ENCODE measurements at places on chromosomes 6 and 20.

DNA sequence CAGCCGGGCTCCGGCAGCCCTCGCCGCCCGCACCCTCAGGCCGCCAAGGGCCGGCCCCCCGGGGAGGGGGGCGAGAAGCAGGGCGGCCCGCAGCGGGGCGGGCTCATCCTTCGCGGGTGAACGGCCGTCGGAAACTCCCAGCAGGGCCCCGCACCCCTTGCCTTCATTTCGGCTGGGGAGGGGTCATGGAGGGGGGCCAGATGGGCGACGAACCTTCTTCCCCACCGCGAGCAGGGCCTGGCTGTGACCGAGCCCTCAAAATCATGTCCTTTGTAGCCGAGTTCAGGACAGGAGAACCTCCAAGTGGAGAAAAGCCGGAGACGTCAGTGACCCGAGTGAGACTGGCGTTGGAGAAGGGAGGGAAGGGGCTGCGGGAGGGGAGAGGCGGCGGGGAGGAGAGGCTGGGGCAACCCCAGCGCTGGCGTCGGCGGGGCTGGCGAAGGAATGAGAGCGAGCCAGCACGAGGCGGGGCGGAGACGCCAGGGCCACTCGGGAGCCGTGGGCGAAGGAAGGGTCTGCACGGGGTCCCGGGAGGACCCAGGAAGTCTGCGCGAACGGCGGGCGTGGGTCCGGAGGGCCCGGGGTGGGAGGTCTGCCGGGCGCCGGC lies 571 bp upstream of the FOXC1 start:
- DNase-seq = no peak

DNA sequence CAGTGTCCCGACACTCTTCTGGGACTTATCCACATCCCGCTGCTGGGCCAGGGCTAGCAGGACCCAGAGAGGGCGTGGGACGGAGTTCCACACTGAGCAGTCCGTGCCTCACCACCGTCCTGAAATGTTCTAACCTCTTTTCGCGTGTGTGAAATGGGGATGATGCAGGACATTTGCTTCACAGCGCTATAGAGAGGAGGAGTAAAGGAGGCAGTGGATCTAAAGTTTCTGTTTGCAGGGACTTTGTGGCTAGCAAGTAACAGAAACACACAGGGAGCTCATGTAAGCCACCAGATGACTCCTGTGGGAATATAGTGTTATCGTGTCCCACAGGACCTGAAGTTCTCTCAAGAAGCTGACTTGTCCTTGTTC lies 634 bp downstream of the ITPA start:
- DNase-seq = no peak

GRCh38 chr20:62025832-62026563 lies 39.7 kb downstream of the TAF4 start:
- peak; percentile 22 for DNase-seq

- no peak for DNase-seq
Measured at GRCh38 chr6:41584205-41584604, 38.0 kb downstream of the FOXP4 start.

GRCh38 chr20:35131934-35132333 lies 15.2 kb downstream of the EDEM2 start:
- no peak for DNase-seq

GRCh38 chr6:41584668-41585205 lies 38.6 kb downstream of the FOXP4 start:
- DNase-seq = no peak

DNA sequence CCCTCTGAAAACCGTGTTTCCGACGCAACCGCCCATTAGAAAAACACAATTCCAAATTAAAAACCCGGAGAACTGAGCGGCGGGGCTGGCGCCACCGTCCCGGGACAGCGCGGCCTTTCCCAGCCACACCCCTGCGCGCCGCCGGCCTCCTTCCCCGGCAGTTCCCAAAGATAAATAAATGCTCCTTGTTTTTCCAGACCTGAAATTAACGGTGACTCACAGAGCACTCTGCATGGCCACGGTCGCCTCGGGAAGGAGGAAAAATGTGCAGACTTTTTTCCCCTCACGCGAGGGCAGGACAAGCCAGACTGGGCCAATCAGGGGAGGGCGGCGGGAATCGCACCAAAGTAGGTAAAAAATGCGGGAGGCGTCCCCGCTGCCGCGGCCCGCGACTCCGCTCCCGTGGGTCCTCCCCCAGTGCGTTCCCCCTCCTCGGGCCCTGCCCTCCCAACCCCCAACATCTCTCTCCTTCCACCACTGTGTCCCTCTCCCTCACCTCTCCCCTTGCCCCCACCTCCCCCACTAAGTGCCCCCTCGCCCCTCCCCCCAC lies 828 bp upstream of the DSTN start:
- peak; percentile 98 for DNase-seq

DNA sequence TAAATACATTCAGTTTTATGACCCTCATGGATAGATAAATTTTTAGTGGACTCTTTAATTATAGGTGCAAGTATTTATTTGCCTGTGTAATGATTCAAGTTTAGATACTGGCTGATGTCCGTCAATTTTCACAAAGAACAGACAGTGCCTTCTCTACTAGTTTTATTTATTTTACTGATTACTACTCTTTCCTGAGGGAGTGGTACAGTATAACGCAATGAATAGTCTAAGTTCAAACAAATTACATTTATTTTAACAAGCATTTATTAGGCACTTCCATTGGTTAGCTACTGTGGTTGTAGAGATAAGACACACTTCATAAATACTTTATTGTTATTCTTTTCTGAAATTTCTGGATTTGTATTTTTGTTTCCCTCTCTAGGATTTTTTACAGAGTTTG lies 74.3 kb downstream of the ADGRG6 start:
- no peak for DNase-seq

GRCh38 chr6:154352898-154353585 lies 3.6 kb downstream of the IPCEF1 start:
- DNase-seq = no peak

DNA sequence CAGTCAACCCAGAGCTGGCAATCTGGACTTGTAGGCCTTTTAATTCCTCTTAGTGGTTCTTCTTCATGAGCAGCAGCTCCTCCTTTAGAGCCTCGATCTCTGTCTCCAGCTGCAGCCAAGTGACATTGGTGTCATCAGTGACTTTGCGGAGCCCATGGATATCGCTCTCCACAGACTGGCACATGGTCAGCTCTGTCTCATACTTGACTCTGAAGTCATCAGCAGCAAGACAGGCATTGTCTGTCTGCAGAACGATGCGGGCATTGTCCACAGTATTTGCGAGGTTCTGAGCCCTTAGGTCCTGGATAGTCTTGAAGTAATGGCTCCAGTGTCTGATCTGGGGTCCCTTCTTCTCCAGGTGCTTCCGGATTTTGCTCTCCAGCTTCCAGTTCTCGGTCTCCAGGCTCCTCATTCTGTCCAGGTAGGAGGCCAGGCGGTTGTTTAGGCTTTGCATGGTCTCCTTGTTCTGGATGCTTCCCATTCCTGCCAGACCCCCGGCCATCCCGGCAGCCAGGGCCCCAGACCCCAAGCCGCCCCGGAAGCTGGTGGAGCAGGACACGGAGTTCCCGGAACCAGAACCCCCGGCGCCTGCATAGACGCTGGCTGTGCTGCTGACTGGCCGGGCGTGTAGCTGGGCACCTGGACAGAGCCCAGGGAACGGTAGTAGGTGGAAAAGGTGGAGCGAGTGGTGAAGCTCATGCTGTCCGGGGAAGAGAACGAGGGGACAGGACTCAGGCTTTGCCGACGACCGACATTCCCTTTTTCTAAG lies 15.1 kb downstream of the RFPL4B start:
- no peak for DNase-seq

DNA sequence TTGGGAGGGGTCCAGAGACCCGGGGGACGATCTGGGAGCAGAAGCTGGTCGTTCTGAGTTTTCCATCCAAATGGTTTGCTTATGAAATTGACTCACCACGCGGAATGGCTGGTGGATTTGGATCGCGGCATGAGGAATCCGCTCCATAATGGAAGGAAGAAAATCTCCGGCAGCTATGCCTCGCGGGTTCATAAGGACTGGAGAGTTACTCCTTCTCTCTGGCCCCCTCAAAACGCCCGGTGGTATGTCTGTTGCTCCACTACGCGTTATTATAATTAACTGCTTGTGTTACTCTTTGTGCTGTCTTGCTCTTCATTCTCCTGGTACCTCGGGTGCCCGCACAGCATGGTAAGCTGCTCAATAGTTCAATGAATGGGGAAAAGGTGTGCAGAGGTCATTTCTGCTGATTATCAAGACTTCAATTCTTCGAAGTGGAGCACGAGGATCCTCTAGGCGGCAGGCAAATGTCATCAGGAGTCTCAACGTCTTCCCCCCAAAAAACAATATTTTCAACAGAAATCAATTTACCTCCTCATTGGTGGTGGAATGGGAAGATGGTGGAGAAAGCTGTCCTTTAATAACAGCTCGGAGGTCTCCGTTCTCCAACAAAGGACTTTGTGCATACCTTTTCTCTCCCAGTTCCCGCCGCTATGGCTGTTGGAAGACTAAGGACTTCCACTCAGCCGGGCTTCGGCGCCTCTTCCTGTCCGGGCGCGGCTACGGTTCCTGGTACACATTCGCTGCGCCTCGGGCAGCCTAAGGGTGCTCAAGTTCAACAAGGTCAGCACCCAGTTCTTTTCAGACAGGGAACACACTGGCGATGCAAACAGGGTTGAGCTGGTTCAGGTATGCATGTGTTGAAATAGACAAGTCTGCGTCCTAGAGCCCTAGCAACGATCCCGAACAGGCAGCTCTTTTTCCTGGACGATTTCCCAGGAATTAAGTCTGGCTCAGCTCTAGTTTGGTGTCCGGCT lies 9.2 kb upstream of the PRSS16 start:
- no peak for DNase-seq

- no peak for DNase-seq
Measured at GRCh38 chr6:21423106-21423854, 170.3 kb upstream of the SOX4 start.

- DNase-seq = no peak
Measured at GRCh38 chr6:161109366-161109765, 117.8 kb downstream of the MAP3K4 start.

GRCh38 chr6:41027799-41028560 lies 11.0 kb downstream of the UNC5CL start:
- DNase-seq = peak; percentile 37

GRCh38 chr6:73644941-73645591 lies 8.7 kb downstream of the SLC17A5 start:
- no peak for DNase-seq

- no peak for DNase-seq
Measured at GRCh38 chr6:2546901-2547300, 203.8 kb downstream of the MYLK4 start.

- DNase-seq = no peak
Measured at GRCh38 chr20:55488593-55488992, 516.7 kb downstream of the CBLN4 start.
